ENCODE measurements at places on chromosomes 6 and 20.

- DNase-seq = no peak
Measured at GRCh38 chr20:10467681-10468339, 32.7 kb downstream of the SLX4IP start.

DNA sequence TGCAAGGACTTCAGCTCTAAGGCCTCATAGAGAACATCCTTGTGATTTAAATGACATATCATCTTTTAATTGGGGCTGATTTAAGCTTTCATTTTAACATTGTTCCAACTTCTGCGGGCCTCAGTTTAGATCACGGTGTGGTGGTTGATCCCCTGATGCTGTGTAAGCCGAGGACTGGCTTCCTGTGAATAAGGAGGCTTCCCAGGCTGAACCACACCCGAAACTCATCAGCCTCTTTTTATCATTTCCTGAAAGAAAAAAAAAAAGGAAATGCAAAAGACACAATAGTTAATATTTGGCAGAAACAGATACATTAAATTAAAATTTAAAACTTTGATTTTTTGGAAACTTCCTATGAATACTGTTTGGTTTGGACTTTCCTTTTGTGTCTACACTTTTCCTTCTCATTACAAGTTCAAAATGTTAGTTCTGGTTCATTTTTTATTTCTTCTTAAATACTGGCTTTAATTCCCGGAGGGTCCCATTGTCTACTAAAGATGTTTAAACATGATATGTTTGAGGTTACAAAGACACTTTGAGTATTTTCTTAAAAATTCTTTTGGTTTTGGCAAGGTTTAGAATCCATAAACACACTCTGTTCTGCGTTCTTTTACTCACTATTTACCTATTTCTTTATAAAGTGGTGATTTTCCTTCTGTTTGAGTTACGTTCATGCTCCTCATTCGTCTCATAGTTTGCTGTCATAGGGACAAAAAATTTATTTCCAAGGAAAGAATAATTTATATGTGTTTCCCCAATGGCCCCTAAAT is 230.0 kb upstream of the SULF2 start:
- no peak for DNase-seq

GRCh38 chr6:146950351-146950835 is 253.8 kb upstream of the STXBP5 start:
- DNase-seq = no peak

- no peak for DNase-seq
Measured at GRCh38 chr6:162478192-162478671, 249.3 kb downstream of the PRKN start.

GRCh38 chr6:166554316-166554715 is 32.2 kb downstream of the RAMACL start:
- DNase-seq = no peak

DNA sequence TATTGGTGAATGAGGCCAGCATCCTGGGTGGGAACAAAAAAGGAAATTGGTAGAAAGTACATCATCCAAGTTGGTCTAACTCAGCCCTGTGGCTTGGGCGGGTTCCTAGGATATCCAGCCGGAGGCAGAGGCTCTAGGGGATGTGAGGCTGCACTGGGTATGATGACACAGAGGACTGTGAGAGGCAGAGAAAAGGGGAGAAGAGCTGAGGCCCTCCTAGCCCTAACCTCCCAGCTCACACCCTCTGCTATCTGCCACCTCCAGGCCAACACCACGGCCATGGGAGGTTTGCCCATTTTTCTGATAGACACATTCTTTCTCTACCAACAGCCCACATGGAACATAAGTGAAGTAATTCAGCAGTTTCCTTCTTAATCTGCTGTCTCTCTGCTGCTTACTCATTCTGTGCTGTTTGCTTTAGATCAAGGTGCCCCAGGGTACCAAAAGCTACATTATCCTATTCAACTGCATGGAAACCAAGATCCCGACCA is 284.4 kb downstream of the ESR1 start:
- no peak for DNase-seq

DNA sequence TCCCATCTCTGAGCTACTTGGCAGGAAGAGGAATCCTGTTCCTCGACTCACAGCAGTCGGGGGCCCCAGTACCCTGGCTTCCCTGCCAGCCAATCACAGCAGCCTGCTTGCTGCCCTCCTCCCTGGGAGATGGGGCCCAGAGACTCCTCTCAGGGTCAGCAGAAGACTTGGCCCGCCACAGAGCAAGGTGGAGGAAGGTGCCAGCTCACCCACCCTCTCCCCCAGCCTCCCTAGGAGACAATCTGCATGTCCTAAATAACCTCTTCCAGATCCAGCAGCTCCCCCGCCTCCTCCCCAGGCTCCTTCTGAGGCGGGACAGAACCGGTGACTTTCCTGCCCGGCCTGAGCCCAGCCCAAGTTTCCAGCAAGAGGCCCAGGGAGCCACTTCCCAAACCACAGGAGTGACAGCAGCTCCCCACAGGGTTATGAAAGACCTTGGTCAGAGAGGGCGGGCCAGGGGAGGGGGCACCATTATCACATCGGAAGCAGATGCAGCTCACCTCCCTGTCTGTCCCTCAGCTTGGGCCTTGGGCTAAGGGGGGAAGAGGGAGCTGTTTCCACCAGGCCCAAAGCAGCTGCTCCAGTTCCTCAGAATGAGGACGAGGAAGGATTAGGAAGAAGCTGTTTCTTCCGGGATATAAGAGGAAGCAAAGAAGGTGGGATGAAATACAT is 2.3 kb downstream of the CCND3 start:
- no peak for DNase-seq

Measured in NCI-H1092 (cell line).